Heart left ventricle (tissue), 16 donors: ENCODE measurements at places on chromosomes 1 and 21.
A peak's percentile ranks its signal among the peaks of the same experiment; 100 is the strongest.

DNA sequence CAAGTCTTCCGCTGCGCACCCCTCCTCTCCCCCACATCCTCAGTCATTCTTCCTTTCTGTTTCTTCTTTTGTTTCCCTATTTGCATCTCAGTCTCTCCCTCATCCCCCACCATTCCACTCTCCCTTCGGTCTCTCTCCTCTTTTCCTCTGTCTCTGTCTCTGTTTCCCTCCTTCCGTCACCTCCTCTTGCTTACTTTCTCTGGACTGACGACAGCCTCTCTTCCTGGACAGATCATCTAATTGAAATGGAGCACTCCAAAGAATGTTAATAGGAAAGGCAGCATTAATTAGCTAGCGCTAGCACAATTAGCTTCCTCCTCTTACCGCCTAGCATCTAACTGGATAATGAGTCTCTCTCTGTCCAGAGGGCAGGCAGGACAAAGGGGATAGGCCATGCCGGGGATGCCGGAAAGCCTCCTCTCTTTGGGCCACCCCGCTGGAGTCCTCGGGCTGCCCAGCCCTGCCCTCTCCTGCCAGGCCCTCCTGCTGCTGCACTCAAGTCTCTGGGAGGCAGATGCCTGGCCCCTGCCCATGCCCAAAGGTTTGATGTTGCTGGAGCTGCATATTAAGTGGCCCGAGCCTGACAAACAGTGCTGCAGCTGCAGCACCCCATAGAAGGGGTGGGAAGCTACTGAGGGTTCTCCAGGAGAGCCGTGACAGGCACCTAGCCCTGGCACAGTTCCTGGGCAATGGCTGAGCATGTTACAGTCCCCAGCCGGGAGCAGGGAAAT, 20.8 kb downstream of the DISP3 start:
- DNase-seq: no peak

DNA sequence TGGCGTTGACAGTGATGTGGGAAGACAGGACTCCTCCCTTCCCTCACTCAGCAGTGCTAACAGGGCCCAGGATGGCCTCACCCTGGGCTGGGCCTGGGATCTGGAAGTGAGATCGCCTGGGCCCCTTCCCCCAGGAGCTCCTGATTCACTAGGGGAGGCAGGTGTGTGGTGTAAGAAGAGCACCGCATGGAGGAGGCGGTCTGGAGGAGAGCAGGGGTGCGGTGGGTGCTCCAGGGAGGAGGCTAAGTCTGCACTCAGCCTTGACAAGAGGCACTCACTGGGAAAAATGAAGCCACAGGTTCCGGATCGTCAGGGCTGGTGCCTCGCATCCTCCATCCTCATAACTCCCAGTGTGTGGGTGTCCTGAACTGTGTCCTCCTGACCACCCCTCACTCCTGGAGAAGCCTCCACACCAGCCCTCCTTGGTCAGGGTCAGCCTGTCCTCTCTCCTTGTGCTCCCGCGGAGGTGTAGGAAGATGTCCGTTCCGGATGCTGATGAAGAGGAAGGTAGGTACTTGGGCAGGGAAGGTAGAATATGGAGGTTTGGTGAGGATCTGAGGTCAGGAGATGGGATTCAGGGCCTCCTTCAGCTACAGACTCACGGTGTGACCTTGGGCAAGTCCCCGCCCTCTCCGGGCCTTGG, 142.1 kb upstream of the WNT4 start:
- DNase-seq: no peak

GRCh38 chr1:192575499-192576189, at the start of gene RGS1:
Gene RGS1, plus strand, starts transcription at chr1:192575773. Its CDS starts 20 bp downstream, at chr1:192575793.
- DNase-seq: peak; percentile 21

GRCh38 chr1:116769561-116769977, 15.3 kb downstream of the CD2 start:
- DNase-seq: no peak

GRCh38 chr1:116805398-116805797, 51.2 kb downstream of the CD2 start:
- DNase-seq: no peak

- DNase-seq: no peak
Measured at GRCh38 chr1:85463731-85464496, 1.0 kb downstream of the DDAH1 start.

- no peak for DNase-seq
Measured at GRCh38 chr1:8595941-8596340, 221.5 kb downstream of the RERE start.

- DNase-seq: no peak
Measured at GRCh38 chr1:71561729-71562128, 480.9 kb upstream of the ZRANB2 start.

DNA sequence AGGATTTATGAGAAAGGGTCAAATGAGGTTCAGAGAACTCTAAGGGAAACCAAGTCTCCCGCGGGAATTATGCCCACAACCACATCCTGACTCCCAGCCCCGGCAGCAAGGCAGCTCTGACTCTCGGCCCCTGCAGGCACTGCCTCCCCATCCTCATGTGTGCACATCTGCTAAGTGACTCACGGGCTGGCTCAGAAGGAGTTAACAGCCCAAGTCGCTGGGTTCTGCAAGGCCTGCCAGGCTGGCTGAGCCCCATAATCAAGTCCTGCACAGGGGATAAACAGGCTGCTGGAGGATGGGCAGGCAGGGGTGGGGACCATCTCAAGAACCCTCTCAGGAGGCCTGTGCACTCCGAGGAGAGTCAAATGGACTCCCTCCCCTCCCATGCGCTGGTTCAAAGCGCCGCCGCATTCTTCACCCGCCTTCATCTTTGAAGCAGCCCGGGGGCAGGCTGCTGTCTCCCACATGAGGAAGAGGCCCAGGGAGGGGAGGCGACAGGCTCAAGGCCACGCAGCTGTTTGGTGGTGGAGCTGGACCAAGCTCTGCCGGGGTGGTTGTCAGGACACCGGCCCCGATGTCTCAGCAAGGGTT, 344.3 kb downstream of the MATN1 start:
- no peak for DNase-seq
